ENCODE measurements at places on chromosomes 4 and X.

- DNase-seq, result no peak
These were observed 15.7 kb downstream of the LNX1 start for GRCh38 chr4:53575552-53575951.

DNA sequence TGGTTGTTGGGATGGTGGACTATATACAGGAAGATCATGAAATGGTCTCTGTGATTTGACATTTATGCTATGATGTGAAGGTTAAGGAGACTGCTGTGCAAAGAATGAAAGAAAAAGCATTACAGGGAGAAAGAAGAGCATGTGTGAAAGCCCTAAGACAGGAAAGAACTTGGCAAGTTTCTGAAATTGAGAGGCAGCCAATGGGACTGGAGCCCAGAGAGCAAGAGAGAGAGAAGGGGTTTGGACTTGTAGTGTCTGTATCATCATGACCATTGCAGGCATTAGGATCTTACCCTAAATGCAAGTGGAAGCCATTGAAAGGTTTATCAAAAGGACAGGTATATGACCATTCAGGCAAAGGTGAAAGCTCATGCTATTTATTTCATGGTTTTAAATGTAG is 147.1 kb downstream of the NAA11 start:
- no peak for DNase-seq

GRCh38 chr4:157996061-157997028 is 176.5 kb downstream of the GASK1B start:
- DNase-seq, result no peak

- DNase-seq, result no peak
These were observed 2.5 kb downstream of the ARAP2 start for GRCh38 chr4:36241771-36242170.

- no peak for DNase-seq
These were observed 1123.7 kb upstream of the POU3F4 start for GRCh38 chrX:82384401-82384800.

DNA sequence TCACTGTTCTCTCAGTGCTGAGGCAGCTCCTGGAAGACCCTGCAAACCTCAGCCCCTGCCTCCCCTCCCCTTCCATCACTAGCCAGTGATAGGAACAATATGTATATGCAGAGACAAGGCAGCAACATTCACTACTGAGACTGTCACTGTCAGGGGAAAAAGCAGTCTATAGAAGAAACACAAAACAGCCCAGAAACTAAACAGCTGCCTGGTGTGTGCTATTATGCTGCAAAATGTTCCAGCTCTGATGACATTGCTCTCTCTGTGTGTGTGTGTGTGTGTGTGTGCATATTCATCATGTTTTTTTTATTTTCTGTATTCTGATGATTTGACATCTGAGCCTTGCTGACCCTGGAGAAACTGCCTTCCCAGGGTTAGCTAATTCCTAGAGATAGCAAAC is 147.2 kb downstream of the SPATA18 start:
- no peak for DNase-seq

DNA sequence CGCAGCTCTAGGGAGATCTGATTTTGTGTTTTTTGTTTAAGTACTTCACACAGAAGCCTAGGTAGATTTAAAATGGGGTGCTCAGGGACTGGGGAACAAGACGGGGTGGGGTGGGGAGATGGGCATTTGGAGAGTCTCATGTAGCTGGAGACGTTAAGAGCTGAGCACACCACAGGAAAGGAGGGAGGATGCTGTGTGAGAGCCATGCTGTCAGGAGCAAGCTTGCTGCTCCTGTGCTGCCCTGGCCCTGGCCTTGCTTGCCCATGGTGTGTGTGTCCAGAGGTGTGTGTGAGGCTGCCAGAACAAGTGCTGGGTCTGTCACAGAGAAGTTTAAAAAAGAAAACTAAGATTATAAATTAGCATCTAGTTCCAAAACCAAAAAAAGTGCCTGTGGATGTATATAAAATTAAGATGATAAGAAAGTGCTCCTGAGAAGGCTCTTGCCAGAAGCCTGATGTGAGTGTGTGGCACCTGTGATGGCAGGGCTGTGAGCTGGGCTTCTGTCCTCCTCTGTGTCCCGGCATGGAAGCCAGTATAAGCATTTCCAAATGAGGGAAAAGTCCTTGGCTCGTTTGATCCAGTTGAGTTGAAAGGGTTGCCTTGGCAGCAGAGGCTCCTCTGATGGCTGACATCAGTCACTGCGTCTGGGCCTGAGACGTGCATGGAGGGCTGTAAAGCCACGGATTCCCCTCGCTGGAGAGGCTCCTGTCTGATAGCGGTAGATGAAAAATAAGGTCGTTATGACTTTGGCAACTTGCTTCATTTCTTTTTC is 63.5 kb downstream of the NELFA start:
- no peak for DNase-seq

DNA sequence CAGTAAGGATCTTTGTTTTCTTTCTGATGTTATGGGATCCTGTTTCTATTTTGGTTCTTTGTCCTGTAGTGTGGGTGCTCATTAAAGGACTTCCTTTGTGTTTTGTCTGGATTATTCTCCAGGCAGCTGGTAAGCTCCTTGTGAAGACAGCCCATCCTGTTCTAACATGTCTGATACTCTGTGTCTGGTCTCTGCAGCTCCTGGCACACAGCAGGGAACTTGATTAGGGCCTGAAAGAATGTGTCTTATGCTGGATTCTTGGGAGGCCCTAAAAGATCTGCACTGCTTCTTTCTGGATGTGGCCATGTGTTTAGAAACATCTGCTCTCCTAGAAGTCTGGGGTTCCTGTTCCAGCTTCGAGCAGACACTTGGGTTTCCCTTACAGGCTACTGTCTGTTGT is 38.1 kb upstream of the ATXN3L start:
- no peak for DNase-seq

- DNase-seq, result no peak
These were observed 1019.3 kb upstream of the GRID2 start for GRCh38 chr4:91284480-91284879.

DNA sequence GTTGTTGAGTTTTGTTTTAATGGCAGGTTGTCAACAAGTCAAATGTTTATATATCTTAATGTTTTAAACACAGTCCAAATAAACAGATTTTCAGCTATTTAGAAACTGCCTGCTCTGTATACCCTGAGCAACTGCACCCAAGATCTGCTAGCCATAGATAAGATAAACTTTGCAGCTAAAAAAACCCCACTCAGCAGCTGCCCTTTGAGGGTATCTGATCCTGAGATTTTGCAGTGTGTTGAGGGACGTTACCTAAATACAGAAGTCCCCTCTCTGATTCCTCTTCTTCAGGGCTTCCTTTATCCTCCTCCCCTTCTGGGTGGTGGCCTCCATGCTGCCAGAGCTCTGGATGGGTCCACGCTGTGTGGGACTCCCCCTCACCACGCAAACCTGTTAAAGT is 11.0 kb upstream of the FGG start:
- no peak for DNase-seq

GRCh38 chr4:96016634-96017299 is 176.9 kb downstream of the PDHA2 start:
- no peak for DNase-seq
